ENCODE measurements at places on chromosomes 12 and 14.
A peak's percentile ranks its signal among the peaks of the same experiment; 100 is the strongest.

DNA sequence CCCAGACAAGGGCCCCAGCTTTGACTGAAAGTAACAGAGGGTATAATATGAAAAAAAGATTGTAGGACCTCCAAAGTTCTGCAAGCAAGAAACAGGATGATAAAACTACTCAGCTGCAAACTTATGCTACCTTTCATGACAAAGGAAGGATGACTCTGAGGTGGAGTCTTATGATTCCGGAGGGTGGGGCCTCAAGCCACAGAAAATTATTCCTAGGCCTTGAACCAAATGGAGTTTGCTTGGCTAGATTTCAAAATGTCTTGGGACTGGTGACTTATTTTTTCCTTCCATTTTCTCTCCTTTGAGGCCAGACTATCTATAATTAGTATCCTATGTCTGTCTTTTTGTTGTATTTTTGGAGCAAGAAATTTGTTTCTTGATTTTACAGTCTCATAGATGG, 336.4 kb downstream of the LRIG3 start:
- DNase-seq: no peak

DNA sequence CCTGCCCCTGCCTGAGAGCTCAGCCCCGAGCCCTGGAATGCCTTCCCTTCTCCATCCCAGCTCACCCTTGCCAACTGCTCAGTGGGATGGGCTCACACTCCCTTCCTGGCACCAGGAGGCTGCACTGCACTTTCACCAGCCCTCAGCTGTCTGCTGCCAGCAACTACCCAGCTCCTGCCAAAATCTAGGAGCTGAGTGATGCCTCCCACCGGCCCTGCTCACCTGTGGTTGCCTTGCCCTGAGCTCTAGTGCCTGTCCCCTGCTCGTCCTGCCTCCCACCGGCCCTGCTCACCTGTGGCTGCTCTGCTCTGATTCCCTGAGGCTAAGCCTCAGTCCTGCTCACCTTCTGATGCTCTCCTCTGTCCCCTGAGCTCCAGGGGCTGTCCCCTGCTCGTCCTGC, 119.8 kb downstream of the TMEM121 start:
- DNase-seq: no peak

DNA sequence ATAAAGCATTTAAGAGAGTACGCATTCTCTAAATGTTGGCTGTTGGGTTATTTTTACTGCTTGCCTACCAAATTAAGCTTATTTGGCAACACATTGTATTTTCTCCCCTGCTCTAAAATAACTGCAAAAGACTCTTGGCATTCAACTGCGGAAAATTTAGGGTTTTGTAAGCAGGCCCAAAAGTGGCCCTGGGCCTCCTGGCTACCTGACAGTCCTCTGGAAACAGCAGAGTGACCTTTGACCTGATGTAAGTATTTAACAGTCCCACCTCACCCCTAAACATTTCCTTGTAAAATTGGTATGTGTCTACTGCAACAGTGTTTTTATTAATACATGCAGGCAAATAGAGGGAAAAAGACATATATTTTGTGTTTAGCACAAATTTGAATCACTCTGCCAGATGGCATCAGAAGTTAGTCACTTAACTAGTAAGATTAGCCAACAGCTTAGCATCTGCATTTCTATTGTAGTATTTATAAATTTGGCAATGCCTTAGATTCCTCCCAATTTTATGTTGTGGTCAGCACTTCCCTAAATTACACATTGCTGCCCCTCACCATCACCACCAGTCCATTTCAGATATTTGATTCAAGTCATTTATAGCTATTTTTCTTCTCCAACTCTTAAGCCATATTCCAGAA, 11.2 kb downstream of the LLPH start:
- DNase-seq: no peak

- no peak for DNase-seq
Observed at GRCh38 chr14:92866901-92867865, 55.8 kb upstream of the CHGA start.

DNA sequence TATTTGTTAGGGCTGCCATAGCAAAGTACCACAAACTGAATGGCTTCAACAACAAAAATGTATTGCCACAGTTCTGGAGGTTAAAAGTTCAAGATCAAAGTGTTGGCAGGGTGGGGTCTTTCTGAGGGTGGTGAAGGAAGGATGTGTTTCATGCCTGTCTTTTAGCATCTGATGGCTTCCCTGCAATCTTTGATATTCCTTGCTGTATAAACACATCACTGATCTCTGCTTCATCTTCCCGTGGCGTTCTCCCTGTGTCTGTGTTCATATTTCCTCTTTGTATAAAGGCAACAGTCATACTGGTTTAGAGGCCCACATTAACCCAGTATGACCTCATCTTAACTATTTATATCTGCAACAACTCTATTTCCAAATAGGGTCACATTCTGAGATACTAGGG, 167.5 kb downstream of the BTG1 start:
- DNase-seq: no peak

- DNase-seq: no peak
Observed at GRCh38 chr12:130224613-130225012, 62.3 kb downstream of the FZD10 start.

DNA sequence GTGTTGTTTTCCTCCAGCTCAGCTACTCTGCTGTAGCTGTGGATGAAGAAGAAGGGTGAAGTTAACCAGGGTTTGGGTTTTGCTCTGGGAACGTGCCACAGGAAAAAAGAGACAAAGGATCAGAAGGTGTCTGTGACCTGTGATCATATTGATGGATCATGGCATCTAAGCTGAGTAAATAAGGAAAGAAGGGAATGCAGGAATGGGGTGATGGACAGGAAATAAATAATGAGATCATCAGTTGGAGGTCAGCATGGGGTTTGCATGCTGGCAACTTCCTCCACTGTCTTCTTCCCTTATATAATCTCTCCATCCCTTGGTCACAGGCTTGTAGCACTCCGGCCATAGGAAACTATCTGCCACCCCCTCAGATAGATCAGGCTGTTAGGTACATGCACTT, 430.3 kb upstream of the PDE3A start:
- DNase-seq: no peak

DNA sequence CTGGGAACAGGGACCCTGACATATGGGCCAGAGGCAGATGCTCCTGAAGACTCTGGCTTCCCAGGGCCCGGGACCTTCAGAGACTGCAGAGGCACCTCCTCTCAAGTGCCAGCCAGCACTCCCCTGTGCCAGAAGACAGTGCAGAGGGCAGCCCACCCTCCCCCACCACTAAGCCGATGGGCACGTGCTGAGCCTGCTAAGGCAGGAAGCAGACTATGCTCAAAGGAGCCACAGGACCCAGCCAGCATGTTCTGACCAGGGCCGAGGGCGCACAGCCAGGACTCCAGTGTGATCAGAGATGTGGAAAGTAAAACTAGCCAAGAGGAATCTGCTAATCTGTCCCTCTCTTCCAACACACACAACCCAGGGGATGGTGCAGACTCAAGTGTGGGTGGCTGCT, 29.8 kb downstream of the DIO3 start:
- no peak for DNase-seq

DNA sequence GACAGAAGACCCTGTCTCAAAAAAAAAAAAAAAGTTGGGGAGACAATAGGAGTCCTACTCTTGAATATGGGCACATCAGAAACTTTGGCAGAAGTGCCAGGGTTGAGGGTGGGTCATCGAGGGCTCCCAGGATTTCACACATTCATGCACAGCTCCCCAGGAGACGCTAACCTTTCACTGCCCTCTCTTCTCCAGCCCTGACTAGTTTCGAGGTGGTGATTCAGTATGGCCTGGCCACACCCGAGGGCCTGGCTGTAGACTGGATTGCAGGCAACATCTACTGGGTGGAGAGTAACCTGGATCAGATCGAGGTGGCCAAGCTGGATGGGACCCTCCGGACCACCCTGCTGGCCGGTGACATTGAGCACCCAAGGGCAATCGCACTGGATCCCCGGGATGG, 29.4 kb upstream of the LRP1-AS start:
- DNase-seq: no peak

DNA sequence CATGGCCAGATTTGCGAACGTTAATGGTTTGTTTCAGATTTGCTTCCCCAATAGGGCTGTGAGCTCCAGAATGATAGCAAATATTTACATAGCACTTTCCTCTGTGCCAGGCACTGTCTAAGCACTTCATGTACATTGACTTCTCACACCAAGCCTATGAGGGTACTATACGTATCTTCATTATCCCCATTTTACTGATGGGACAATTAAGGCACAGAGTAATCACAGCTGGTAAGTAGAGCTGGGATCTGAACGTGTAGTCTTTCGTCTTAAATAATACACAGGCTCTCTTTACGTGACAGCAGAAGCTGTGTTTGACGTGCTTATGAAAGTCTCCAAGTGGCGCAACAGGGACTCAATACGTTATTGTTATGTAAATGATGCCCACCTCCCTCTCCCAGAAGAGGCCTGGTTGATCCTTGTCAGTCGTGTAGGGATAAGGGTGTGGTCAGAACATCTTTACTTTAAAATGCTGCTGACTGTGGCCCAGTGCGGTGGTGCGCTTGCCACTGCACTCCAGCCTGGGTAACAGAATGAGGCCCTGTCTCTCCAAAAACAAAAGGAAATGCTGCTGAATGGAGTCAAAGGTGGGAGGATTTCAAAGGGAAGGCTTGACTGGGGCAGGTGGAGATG, 66.3 kb upstream of the TCL1B start:
- no peak for DNase-seq

GRCh38 chr12:117836999-117837736, 131.6 kb downstream of the KSR2 start:
- peak; percentile 52 for DNase-seq

DNA sequence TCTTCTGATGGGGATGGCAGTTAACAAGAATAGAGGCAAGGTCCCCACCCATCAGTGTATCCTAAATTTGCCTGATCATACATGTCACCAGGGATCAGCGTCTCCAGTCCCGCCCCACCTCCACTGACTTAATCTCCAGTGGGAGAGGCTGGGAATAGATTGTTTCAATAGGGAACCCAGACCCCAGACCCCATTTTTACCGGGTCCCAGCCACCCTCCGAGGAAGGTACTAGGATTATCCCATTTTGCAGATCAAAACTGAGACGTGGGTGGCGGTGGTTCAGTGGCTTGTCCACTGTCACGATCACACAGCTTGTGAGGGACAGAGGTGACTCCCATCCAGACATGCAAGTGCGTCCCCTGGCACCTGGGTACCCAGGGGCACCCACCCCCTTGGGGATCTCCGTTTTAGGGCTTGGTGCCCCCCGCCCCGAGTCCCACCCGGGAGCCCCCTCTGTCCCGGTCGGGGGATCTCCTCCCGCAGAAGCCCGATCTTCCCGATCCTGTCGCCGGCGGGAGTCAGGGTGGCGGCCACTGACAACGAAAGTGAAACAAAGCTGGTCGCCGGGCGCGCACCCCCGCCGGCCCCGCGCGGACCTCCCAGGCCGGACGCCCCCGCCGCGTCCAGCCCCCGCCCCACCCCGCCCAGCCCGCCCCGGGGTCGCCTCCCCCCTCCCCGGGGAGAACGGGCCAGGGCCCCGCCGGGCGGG, 523 bp downstream of the WSB2 start:
- peak; percentile 16 for DNase-seq

- DNase-seq: peak; percentile 69
Observed at GRCh38 chr14:75303381-75303789, 24.8 kb downstream of the FOS start.

GRCh38 chr14:73695997-73696396, 18.2 kb downstream of the PNMA1 start:
- DNase-seq: no peak

GRCh38 chr12:29051221-29051620, 97.9 kb upstream of the FAR2 start:
- no peak for DNase-seq

Data from LHCN-M2 (cell line).